Left renal pelvis (tissue), 4 donors: ENCODE measurements at places on chromosomes 2 and 18. TPM values are rescaled to one million over a fixed set of nuclear protein-coding genes. Genes with fewer than 3 reads are reported as not detected.

The PPP1R1C gene
- polyA plus RNA-seq = 1.5 TPM

The MYO5B gene
- polyA plus RNA-seq = 27.3 TPM

The MSTN gene
- polyA plus RNA-seq = 1.9 TPM

The LRP2 gene
- 79.9 TPM for polyA plus RNA-seq

The VWC2L gene
- 0.06 TPM for polyA plus RNA-seq

The HES6 gene
- polyA plus RNA-seq = 4.5 TPM

The MAP4K4 gene
- 73.6 TPM for polyA plus RNA-seq

The LIMS4 gene
- 1.2 TPM for polyA plus RNA-seq
